ENCODE measurements at places on chromosomes 3 and 15.

DNA sequence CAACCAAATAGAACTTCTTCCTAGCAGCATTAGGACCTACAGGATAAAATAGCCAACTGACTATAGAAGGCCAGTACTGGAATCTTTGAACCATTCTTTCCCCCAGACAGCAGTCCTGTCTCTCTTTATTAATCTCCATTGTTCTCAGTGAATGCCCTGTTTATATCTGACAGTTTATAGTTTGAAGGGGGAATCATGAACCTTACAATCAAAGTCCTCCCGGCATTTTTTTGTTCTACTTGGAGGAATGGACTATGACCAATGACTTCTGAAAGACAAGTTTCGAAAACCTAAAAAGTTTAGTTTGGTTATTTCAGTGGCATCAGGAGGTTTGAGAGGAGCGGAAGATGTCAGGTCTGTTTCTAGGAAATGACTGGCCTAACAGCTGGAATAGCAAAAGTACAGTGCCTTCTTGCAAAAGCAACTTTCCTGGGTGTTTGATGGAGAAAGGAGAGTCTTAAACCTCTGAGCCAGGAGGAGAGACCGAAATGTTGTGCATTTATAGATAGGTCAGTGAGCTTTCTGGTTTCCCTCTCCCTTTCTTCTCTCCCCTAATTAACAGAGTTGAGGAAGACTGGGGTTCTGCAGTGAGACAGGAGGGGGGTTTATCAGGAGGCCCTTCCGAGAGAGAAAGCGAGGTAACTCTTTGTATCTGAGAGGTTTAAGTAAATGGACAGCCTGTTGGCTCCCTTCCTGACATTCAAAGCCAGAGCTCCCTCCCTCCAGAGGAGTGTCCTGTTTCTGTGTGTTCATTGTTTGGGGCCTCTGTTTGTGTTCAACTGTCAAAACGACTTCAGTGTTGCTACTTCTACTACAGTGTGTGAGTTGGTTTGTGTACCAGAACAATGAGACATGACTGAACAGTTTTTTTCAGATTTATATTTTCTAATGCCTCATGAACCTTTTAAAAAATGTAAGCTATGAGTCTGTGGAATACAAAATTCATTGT is 383.0 kb upstream of the RARB start:
- DNase-seq = no peak

DNA sequence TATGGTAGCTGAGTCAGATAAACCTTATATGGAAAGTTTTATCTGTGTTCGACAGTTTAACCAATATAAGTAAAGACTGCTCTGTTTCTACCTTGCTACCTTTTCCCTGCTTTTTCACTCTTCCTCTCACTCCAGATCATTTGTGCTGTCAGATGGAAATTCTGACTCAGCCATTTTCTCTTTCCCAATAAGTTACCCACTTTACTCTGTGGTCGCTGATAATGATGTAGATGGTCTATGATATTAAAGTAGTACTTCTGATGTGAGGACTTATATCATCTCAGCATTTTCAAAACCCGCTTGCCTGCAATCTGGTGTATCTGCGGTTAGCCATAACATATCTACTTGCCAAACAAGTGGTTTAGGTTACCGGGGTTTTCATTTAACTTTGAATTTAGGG is 15.0 kb upstream of the UTS2B start:
- DNase-seq = peak; percentile 28

DNA sequence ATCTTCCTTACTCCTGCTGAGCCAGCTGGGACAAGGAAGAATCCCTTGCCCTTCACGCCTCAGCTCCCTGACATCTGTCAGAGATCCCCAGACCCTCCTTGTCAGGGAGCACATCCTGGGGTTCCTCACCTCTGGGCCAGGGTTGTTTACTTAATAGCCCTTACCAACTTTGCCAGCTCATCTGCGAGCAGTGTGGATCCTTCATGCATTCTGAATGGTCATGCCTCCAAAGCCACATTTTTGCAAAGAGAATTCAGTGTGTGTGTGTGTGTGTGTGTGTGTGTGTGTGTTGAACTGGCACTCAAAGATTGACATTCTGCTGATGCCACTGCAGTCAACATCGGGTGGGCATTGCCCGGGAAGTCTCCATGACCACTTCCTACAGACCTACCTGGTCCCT is 112.6 kb downstream of the SLC49A4 start:
- no peak for DNase-seq

DNA sequence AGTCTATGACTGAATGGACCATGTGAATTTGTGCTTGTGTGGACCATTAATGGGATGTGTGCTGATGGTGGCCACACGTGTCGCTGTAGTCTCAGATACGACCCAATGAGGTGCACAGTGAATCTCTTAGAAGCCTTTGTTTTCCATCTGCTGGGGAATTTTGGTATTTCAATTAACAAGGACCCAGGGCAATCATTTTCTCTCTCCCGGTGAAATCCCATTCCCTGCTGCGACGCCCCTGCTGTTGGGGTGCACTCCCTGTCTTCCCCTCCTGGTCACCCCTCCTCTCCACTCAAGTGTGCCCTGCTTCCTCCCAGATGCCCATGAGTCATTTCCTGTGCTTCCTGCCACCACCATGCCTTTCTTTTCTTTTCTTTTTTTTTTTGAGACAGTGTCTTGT is 32.7 kb downstream of the EBLN2 start:
- DNase-seq = no peak

GRCh38 chr3:66052721-66053549 is 14.2 kb upstream of the MAGI1 start:
- no peak for DNase-seq
